Stimulated activated CD4-positive, alpha-beta T cell treated with anti-CD3 and anti-CD28 coated beads, Interleukin-15, amount 100 ng/mL, for 1 hour (primary cell): ENCODE measurements at places on chromosomes 4 and X.

DNA sequence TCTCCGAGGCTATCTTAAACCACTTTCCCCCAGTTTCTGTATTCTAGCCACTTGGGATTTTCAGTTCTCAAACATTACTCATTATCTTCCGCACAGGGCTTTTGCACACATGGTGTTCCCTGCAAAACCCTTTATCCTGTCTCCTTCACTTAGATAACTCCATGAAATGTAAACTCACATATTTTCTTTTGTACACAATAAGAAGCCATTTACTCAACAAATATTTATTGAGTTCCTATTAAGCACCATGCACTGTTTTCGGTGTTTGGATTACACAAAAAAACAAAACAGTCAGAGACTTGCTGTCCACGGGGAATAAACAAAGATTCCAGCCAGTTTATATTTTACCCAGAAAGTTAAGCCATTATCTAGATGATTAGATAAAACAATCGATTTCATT, 42.5 kb upstream of the UNC5C start:
- DNase-seq: no peak

DNA sequence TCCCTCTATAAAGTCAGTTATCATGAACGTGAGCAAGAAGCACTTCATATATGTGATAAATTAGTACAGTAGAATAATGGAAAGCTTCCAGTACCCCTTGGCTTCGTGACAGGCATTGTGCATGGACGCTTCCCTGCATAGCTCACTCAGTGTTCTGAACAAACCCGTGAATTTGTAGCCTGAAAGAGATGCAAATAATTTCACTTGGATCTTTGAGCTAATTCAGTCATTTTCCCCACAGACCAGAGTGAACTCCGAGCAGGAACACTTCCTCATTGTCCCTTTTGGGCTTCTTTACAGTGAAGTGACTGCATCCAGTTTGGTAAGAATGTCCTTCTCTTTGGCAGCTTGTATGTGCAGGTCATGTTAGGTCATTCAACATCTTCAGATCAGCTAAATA, 50.1 kb downstream of the ADD1 start:
- no peak for DNase-seq

- DNase-seq: no peak
Measured at GRCh38 chr4:121741751-121742150, 23.2 kb downstream of the SMIM43 start.

DNA sequence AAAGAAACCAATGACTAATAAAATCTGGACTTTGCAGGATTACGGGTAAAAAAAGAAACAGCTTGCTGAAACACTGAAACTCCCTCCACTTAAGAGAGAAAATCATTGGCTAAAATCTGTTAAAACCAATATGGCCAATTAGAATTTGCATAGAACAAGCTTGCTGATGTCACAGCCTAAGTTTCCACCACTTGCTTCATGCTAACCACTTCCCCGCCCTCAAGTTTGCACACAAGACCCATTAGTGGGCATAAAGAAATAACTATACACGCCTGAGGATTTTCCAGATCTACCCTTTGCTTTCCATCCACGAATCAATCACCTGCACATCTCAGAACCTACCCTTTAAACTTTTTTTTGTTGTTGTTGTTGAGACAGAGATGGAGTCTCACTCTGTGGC, 42.7 kb upstream of the PHEX start:
- no peak for DNase-seq

DNA sequence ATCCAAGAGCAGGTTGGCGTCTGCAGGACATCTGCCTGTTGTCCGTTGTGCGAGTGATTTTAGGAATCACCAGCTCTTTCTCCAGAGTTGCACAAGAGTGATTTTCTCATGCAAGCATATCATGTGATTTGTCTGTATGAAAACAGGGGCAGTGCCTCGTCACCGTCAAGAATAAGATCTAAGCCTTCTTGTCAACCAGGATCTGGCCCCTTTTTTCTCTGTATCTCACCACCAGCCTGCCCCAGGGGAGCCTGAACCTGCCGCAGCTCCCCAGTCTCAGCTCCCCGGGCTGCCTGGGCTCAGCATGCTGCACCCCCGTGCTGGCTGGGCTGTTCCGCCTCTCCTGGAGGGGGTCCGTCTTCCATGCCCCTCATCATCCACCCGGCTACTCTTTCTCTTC, 90.5 kb downstream of the STOX2 start:
- no peak for DNase-seq

DNA sequence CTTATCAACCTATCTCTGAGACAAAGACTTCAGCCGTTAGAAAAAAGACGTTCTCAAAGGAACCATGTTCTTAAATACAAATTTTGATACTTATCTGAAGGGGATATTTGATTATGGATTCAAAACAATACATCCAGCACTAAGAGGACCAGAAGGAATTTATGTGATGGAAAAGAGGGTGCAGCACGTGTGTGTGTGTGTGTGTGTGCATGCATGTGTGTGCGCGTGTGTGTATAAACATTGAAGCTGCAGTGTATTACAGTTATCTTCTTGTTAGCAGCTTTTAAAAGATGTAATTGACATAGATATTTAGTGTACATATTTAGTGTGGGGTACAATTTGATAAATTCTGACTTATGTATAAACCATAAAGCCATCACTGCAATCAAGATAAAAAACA, 44.9 kb downstream of the ANK2 start:
- no peak for DNase-seq

DNA sequence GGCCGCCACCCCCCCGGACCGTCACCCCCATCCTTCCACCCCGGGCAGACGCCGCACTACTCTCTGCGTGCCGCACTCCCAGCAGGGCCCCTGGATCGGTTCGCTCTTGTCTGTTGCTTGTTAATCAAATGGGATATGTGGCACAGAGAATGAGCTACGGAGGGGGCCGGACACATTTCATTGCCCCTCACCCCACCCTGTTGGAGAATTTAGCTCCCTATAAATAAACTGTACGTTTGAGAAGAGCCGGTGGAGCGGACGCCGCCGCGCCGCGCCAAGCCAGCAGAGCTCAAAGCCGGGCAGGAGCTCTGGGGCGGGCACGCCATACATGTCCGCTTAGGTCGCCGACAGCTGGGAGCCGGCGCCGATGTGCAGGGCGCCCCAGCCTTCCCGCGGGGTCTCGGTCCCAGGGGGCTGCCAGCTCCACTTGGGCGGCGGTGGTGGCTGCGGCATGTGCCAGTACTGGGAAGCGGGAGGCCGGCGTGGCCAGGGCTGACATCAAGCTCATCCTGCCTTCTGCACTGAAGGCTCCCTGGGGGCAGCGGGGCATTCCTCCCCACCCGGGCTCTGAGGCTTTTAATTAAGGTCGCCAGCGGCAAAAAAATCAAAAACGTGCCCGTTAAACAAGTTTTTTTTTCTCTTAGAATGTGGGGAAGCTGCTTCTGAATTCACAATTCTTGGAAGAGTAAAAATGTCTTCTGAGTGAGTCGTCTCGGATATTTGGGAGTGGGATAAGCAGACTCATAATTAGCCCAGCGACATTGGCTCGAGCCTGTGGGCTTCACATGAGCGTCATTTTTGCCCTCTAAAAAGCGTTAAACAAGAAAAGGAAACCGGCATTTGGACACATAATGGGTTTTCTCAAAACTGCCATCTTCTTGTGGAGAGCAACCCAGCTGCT, 1.1 kb upstream of the PCDH19 start:
- no peak for DNase-seq

DNA sequence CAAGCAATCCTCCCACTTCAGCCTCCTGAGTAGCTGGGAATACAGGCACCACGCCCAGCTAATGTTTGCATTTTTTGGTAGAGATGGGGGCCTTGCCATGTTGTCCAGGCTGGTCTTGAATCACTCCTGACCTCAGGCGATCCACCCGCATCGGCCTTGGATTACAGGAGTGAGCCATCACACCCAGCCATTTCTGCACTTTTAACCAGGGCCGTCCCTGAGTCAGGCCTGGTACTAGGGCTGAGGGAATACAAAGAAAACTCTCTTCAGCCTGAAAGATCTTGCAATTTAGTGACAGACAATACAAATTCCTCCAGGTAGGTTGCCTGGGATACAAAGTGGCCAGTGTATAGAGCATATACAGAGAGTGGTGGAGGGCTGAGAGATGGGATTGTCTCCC, 65.8 kb downstream of the BCOR start:
- DNase-seq: no peak

DNA sequence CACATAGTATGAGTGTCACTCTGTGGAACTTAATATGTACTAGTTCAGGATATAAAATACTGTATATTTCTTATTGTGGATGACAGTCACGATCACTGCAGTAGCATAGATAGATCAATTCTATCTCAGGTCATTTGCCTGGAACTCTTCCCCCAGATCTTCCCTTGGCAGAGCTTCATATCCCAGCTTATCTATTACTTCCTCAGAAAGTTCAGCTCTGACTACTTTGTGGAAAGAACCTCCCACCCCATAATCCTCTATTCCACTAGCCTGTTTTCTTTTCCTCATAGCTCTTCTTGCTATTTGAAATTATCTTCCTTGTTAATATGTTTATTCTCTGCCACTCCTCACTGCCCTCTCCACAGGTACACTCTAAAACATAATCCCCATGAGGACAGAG, 10.9 kb downstream of the FAM241A start:
- DNase-seq: no peak

DNA sequence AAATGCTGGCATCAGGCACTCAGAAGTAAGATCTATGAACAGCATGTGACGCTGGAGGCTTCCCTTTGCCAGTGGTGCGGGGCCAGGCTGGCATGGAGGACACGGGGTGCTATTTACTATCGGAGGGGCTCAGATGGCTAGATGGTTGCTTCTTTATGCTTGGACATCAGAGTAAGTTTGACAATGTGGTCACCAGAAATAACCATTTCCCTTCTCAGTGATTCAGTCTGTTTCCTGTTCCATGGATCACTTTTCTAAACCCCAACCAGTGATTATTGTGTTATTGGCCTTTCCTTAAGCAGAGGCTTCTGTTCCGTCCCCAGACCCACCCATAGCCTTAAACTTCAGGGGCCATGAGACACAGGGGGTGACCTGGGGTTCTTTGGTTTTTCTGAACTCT, 55.4 kb upstream of the DHX15 start:
- DNase-seq: no peak

- no peak for DNase-seq
Measured at GRCh38 chr4:147550626-147551246, 66.5 kb upstream of the TMEM184C start.

GRCh38 chr4:55311792-55312488, 34.1 kb upstream of the SRD5A3 start:
- no peak for DNase-seq

DNA sequence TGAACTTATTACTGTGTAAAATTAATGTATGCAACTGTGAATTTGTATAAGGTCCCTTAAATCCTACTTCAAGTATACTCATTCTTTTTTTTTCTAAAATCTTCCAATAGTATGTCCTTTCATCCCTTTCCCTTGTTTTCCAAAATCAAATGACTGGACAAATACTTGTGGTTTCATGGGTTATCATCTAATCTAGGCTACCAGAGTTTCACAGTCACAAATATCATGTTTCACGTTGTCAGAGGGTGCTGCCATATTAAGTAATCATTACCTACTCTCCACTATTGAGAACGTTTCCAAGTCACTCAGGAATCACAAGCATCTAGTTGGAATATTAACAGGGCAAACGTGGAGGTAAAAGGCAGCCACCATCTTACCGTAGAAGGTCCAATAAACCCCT, 1235.0 kb upstream of the TENM3 start:
- DNase-seq: no peak

DNA sequence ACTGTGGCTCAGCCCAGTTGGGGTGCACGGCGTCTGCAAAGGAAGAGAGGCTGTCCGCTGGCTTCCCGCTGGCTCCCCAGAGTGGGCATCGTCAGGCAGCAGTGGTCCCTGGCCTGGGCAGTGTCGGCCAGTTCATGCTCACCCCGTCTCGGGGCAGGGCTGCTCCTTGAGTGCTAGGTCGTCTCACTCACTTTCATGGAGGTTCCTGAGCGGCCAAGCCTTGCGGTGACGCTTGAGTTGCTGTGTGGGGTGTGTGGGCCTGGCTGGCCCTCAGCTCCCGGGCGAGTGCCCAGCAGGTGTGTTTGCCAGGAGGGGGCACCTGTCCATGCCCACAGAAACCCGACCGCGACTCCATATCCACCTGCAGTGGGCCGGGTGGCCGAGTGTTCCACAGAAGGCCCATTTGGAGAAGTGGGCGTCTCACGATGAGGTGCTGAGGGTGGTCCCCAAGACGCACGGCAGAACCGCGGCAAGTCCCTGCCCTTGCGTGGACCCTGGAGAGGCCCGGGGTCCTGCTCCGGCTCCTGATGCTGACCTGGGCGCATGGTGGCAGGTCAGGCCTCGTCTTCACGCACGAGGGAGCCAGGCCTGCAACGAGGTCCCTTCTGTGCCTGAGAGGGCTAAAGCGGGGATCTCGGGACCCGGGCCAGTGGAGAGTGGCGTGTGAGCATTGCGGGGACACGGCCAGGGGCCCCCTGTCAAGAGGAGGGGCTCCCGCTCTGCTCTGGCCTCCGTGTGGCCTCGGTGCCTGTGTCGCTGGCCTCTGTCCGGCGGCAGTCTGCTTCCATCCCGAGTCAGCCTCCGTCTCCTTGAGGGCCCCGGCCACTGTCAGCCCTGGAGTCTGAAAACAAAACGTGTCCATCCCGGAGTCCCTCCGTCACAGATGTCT, 18.5 kb upstream of the UVSSA start:
- no peak for DNase-seq

DNA sequence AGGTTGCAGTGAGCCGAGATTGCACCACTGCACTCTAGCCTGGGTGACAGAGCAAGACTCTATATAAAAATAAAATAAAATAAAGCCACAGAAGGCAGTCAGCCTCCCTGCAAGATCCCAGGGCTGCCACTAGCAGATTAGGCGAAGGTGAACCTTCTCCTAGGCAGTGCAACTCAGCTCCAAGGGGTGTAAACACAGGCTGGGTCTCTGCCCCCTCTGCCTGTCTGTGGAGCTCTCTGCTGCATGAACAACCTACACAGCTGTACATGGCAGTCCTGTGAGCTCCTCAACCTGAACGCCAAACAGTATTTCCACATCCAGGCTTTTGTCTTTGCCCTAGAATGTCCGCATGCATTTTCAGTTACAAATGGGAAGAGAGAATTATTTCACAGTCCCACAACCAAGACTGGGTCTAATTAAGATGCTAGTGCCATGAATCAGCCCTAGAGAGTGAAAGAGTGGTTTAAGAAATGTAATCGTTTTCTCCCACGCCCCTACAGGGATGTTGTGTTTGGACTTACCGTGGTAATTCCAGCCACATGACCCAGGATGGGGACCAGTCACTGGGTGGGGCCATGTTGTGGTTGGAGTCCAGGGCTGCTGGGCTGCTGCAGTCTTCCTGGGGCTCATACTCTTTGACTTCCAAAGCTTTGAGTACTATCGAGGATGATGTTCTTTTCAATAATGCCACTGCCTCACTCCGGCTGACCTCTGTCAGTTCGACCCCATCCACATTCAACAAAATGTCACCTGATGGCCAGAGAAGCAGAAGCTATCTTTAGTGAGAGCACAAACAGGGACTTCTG, 99.0 kb downstream of the FIP1L1 start:
- DNase-seq: no peak

DNA sequence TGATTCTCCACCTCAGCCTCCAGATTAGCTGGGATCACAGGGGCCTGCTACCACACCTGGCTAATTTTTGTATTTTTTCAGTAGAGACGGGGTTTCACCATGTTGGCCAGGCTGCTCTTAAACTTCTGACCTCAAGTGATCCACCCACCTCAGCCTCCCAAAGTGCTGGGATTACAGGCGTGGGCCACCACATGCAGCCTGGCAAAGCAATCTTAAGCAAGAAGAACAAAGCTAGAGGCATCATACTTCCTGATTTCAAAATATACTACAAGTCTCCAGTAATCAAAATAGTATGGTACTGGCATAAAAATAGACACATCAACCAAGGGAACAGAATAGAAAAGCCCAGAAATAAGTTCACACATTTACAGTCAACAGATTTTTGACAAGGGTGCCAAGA, 12.8 kb upstream of the F8A1 start:
- no peak for DNase-seq

- DNase-seq: peak; percentile 50
Measured at GRCh38 chrX:119690921-119691716, 1.8 kb downstream of the SEPTIN6 start.
